DMS79 treated with DMSO at 0.1 percent for 48 hours (cell line): ENCODE measurements at places on chromosomes 5 and 9.

DNA sequence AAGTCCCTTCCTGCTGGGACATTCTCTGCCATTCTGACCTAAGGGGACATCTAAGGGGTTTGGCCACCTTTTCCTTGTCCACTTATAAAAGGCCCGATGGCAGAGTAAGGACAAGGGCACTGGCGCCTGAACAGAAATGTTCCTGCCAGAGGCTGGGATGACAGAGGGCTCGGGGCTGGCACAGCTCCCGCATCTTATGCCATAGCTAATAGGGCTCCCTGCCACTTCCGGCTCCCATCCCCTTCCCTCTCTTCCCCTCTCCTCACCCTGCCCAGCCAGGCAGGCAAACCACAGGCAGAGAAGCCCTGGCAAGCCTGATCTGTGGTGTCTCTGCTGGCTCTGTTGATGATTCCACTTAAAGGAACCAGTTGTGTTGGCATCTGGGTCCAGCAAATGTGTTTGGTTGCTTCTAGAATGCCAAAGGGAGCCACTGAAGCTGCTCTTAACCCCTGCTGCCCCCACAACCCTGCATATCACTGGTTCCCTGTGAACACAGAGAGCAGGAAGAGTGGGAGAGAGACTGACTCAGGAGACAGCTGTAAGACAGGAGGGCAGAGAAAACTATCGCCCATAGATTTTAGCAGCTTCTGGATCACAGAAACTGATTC lies 18.4 kb upstream of the ADRA1B start:
- DNase-seq: no peak

DNA sequence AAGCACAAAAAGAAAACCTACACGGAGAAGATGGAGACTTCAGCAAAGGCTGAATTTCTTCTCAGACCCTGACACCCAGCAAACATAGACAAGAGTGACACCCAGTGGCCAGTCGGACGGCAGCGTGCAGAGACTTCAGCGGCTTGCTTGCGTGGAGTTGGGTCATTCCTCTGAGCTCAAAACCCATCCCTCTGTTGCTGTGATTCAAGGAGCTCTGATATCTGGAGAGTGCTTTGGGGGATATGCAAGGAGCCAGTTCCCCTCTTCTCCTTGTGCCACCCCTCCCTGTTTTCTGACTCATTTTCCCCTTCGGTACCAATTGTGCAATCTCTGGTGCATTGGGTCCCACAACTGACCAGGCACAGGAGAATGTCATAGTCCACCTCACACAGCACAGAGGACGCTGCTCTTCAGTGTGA lies 27.5 kb downstream of the SH3TC2 start:
- DNase-seq: no peak

GRCh38 chr5:89377767-89378455 lies 494.9 kb upstream of the MEF2C start:
- DNase-seq: no peak

DNA sequence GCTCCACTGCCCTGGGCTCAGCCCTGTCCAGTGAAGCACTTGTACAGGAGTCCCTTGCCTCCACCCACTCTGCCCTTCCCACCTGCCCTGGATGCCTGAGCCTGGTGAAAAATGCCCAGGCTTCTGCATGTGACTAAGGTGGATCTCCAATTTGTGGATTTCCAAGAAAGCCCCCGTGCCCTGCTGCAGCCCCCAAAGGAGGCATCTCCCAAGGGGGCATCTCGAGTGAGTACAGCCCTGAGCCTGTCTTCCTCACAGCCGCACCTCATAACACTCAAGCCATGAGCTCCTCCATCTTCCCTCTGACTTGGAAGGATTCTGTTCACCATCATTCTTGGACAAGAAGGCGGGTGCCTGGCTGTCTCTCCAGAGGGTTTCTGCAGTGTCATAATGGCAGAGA lies 158.0 kb upstream of the PPP1R26 start:
- DNase-seq: no peak

DNA sequence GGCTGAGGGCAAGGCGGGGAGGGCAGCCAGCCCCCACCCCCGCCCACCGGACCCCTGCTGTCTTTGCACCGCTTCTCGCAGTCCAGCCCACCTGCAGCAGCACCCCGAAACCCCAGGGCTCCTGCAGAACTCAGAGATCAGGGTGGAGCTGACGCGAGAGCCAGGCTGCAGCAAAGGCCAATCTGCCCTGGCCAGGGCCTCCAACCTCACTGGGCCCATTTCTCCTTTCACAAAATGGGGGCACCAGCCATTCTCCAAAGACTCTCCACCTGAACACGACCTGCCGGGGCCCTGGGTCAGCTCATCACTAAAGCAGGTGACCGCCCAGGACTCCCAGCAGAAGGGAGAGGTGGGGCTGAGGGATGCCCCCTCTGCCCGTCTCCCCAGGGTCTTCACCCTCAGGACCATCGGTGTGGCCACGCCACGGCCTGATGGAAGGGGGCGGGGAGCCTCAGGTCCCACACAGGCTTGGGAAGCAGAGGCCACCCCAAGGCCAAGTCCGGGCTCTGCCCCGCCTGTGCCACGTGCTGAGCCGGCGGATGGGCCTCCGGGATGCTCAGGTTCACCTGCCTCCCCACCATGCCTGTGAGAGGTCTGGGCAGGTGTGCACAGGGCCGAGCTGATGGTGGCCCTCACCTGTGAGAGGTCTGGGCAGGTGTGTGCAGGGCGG lies 13.1 kb downstream of the NACC2 start:
- peak; percentile 70 for DNase-seq

GRCh38 chr5:168770036-168770498 lies 190.9 kb upstream of the PANK3 start:
- no peak for DNase-seq

DNA sequence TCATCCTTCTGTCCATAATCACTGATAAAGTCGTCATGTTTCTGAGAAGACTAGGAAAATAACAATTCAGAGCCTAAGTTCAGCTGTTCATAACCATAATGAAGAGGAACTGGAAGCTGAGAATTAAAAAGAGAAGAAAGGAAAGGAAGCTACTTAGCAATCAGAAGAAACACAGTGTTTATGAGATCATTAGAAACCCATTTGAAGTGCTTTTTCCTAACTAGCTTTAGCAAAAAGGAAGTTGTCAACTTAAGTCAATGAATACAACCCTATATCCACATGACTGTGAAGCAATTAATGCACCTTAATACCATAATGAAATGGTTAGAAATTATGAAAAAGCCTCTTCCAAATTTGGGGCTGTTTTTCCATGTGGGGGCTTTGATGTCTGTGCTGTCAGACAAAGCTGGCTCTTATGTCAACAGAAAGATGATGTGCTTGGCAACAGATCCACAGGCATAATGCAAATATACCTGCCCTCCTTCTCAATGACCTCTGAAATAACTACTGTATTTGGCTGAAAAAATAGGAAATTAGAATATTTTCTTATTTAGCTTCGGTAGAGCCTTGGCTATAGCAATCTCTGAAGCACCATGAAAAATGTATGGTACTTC lies 463.5 kb downstream of the RASEF start:
- no peak for DNase-seq

GRCh38 chr9:4923580-4924544 lies 61.2 kb upstream of the JAK2 start:
- DNase-seq: no peak

DNA sequence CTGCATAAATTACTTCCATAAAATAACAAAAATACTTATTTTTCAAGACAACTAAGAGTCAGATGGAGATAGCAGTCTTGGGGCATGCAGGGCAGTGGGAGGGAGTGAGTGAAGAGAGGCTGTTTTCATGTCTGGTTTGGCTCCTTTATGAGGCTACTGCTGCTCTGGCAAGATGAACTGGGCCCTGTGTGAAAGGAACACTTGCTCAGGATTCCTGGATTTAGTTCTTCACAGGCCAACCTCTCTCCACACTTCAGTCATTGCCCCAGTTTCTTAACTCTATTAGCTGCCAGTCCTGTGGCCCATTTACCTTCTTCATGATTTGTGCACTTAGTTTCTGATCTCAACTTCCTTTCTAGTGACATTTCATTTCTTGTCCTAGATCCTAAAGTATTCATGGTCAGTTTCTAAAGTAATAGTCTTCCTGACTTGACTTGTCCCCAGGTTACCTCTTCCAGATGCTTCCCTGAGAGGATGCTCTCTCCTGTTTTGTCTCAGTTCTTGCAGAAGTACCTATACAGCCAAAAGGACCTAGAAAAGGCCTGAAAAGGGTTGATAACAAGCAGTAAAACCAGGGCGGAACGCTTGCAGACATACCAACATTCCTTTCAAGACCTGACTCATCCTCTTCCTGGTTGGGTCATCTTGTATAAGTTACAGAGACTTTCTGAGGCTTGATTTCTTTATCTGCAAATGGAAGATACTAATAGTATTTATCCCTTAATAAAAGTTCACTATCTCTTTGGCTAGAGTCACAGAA lies 77.0 kb upstream of the ZFAND5 start:
- DNase-seq: no peak

DNA sequence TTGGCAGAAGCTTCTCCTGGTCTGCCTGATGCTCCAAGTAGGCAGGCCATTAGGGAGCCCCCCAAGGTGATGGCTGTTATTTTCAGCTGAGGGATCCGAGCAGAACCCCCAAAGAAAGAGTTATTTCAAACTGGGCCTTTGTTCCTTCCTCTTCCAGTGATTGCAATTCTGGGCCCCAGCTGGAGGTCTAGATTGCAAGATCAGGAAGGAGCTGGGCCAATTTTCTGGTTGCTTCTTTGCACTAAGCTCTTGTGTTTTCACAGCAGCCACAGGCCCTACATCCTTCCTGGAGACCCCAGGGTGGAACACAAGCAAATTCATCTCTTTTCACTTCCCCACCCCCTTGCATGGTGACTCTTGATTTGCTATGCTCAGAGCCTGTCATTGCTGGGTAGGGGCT lies 215.0 kb downstream of the SEMA6A start:
- DNase-seq: no peak

DNA sequence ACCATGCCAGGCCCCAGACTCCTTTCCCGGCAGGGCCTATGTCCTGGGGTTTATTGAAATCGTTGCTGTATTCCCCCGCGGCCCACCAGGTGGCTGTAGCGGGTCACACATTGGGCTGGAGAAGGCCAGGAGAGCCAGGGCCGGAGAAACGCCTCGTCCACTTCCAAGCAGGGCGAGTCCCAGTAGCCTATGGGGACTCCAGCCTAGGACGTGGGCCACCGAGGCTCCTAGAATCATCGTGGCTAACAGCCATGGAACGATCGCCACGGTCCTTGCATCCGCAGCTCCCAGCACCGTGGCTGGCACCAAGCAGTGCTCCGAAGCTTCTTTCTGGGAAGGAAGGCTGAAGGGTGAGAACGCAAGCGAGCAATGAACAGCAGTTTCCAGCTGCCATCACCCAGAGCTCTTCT lies 87.7 kb downstream of the ENTREP1 start:
- no peak for DNase-seq

DNA sequence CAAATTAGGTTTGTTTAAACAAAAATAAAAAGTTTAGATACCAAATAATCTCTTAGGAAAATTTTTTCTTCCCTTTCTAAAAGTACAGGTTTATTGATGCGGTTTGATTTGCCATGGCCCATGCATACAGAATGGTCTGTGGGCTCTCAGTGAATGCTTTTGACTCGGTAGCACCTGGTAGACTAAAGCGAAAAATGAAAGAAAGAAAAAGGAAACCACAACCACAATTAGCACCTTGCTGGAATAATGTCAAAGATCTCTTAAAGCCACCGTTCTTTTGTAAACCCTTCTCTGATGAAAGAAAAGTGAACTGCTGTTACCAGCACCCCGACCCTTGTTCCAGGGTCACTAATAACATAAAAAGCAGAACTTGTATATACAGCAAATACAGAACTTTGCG lies 157.9 kb downstream of the NFIB start:
- peak; percentile 95 for DNase-seq

DNA sequence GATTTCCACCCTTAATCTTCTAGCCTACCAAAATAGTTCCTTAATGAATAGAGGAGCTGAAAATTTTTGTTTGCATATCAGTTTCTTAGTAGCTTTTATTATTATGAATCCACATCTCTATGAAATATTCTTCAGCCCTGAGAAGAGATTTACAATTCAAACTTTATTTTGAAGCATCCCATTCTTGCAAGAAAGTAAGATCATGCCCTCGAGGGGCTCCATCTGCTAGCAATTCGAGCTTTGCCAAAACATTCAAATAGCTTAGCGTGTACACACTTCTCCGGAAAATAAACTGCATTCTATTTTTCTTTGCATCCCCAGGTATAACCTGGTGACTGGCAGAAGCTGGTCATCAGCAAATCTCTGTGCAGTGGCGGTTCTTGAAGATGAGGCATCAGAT lies 370.7 kb downstream of the MTRR start:
- DNase-seq: no peak

DNA sequence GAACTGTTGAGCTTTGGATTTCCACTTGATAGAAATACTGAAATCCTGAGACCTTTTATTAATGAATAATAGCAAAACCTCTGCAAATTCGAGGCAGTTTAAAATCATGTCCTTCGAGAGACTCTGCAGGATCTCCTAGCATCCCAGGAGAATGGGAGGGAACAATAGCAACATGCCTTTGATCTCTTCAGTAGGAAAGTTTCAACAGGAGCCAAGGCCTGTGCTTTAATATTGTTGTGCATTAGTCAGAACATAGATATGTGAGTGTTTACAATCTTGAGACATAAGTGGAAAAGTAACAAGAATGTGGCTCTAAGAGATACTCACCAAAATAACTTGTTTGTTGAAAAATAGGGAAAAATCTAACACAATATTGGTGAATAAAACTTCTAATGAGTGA lies 83.3 kb upstream of the LHFPL2 start:
- no peak for DNase-seq

DNA sequence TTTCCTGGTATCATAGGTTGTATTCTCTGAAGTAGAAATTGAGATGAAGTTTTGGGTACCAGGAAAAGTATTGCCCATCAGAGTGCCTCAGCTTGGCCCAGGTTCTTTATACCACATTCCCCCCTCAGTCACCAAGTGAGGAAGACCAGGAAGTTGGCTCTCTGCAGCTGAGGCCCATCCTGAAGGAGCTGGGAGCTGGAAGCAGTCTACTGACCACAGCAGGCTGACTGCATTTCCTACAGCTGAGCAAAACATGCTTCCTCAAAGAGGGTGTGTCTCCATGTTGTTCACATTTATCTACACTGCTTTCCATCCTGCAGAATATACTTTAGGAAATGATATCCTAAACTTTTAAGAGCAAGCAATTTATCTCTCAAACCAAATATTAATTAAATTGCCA lies 654.6 kb downstream of the ELAVL2 start:
- no peak for DNase-seq

GRCh38 chr9:32886021-32886420 lies 102.7 kb downstream of the TMEM215 start:
- no peak for DNase-seq

DNA sequence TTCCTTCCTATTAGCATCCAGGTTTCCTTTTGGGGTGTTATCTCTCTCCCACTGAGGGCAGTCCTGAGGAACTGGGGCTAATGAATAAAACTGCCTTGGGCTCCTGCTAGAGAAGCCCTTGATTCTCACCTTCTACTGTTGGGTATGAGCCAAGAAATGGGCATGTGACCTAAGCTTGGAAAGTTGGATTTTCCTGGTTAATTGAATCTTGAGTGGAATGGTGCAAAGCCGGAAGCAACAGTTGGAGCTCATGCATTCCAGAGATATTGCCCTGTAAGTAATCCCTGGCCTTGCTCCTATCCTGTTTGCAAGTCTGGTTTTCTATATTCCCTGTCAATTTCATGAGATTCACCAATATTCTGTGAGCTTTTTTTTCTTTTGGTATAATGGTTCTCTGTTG lies 158.5 kb upstream of the ELL2 start:
- DNase-seq: no peak

GRCh38 chr9:110320651-110321445 lies 16.8 kb downstream of the TXNDC8 start:
- DNase-seq: no peak

- DNase-seq: no peak
Measured at GRCh38 chr9:104091116-104091515, 3.0 kb upstream of the SMC2 start.

- no peak for DNase-seq
Measured at GRCh38 chr9:135666534-135667462, 3.7 kb downstream of the LCN9 start.

- DNase-seq: no peak
Measured at GRCh38 chr9:136316896-136317676, 10.3 kb upstream of the GPSM1 start.
